ENCODE measurements at places on chromosomes 2 and 18.
A peak's percentile ranks its signal among the peaks of the same experiment; 100 is the strongest.

GRCh38 chr18:79642626-79643025, 37.0 kb upstream of the CTDP1 start:
- DNase-seq: no peak

GRCh38 chr2:217878915-217879590, 123.7 kb downstream of the TNS1 start:
- DNase-seq: no peak

- DNase-seq: no peak
Measured at GRCh38 chr2:134256956-134257355, 3.1 kb downstream of the MGAT5 start.

DNA sequence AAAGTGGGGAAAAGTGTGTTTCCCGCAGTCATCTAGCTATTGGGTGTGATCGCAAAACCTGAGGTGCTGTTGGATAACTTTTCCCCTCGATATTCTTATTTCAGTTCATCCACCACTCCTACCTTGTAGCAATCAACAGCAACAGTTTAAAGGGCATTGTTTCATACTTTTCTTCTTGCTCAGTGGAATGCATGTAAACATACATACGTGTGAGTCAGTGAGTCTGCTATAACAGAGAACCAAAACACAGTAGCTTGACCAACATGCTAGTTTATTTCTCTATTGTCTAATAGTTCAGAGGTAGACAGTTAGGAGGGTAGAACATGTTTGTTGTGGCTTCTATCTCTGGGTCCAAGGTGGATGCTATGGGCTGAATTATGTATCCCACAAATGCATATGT, 77.6 kb upstream of the FOXI3 start:
- DNase-seq: no peak

- DNase-seq: no peak
Measured at GRCh38 chr2:163077241-163077640, 238.7 kb upstream of the KCNH7 start.

GRCh38 chr2:200218645-200219044, 87.8 kb upstream of the SPATS2L start:
- DNase-seq: no peak

GRCh38 chr2:24012521-24013188, 2.8 kb downstream of the MFSD2B start:
- DNase-seq: no peak

DNA sequence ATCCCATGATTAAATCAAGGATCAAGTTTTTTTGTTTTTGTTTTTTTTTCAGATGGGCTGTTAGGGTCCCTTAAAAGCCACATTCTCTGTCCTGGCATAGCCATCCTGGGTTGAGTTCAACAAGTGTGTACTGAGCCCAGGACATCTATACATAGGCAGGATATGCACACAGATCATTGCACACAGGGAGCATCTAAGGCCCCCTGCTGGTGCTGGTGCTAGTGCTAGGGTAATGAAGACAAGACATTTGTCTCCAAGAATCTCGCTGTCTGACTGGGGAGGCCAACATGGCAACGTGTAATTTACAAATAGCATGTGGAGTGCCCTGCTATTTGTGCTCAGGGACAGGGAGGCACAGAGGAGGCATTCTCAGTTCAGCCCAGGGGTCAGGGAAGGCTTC, 124.5 kb downstream of the VAPA start:
- no peak for DNase-seq

GRCh38 chr2:27072920-27073319, 1.5 kb upstream of the OST4 start:
- no peak for DNase-seq

DNA sequence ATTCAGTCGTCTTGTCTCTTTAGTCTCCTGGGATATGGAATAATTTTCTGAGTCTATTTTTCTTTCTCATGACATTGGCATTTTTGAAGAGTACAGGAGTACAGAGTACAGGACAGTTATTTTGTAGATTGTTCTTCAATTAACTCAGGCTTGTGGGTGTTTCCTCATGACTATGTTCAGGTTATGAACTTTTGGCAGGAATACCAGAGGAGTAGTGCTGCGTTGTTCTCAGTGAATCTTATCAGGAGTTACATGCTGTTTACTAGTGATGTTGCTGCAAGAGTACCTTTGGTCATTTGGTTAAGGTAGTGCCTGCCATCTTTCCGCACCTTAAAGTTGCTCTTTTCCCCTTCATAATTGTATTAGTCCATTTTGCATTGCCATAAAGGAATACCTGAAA, 41.3 kb upstream of the AGFG1 start:
- no peak for DNase-seq

- no peak for DNase-seq
Measured at GRCh38 chr18:38575648-38576047, 1010.0 kb upstream of the CELF4 start.

DNA sequence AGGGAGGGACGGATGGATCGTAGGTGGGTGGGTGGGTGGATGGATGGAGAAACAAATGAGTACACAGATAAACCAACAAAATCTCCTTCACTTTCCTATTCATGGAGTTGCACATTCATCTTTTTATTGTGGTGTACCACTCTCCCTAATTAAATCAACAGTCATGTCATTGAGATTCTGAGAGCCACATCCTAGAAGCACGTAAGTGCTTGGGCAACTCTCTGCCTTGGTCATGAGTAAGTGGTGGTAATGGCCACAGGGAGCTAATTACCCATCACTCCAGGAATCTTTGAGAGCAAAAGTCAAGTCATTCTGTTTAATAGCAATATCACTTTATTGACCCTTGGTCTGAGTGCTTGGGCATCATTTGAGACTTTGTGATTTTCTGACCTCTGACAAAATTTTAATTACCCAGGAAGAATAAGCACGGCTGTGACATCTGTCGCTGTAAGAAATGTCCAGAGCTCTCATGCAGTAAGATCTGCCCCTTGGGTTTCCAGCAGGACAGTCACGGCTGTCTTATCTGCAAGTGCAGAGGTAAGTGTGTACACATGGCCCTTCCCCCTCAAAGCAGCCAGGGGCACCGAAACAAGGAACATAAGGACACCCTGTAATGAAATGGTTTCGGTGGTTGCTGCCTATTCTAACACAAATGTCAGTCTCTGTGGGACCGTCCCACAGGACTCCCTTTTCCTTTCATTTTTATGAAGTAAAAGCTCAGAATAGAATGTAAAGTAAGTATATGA, 85.9 kb downstream of the FEZ2 start:
- no peak for DNase-seq

GRCh38 chr2:183248866-183249567, 124.8 kb downstream of the NUP35 start:
- DNase-seq: peak; percentile 19

GRCh38 chr2:236130349-236130998, 37.7 kb downstream of the GBX2 start:
- no peak for DNase-seq

DNA sequence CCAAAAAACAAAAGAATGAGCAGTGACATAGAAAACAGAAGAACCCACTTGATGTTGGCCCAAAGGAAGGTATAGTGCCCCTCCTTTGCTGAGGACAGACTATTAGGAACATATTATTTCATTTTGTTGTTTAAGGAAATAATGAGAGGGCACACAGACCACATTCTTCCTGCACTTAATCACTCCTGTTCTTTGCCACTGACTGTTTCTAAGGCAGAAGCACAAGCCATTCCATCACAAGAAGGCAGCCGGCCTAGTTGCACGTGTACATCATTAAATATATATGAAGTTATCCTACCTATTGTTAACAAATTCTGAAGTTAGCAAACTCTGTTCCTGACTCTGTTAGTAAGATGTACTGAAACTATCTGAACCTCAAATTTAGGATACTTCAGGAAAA, 110.0 kb downstream of the LNPK start:
- no peak for DNase-seq

- DNase-seq: no peak
Measured at GRCh38 chr2:187956906-187957534, 334.7 kb upstream of the GULP1 start.

DNA sequence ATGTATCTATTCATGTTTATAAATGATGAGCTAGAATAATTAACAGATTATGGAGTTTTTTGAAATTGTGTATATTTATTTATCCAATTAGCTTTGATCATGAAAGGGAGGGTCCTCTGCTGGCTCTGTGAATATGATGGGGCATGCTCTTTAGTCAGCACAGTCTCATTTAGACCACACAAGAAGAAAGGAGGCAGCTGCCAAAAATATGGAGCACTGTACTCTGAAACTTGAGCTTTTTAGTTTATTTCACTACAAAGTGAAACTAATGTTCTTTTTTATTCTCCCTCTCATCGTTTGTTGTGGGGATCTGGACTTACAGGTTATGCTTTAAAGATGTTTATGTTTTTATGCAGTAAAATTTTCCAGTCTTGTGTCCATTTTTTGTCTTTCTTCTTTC, 266.9 kb upstream of the GULP1 start:
- DNase-seq: no peak

GRCh38 chr2:163364736-163365135, 371.1 kb downstream of the FIGN start:
- DNase-seq: no peak

GRCh38 chr18:45562567-45563479, 52.5 kb upstream of the SLC14A2 start:
- no peak for DNase-seq

GRCh38 chr2:47198985-47199451, 43.9 kb upstream of the STPG4 start:
- DNase-seq: no peak

GRCh38 chr18:9765501-9765900, 57.4 kb downstream of the RAB31 start:
- DNase-seq: no peak

Measured in NCI-H1436 treated with DMSO at 0.1 percent for 48 hours (cell line).